Activated naive CD4-positive, alpha-beta T cell treated with anti-CD3 and anti-CD28 coated beads, Interleukin-2, amount 50 U/mL, for 72 hours (primary cell): ENCODE measurements at places on chromosomes 11 and 22.

DNA sequence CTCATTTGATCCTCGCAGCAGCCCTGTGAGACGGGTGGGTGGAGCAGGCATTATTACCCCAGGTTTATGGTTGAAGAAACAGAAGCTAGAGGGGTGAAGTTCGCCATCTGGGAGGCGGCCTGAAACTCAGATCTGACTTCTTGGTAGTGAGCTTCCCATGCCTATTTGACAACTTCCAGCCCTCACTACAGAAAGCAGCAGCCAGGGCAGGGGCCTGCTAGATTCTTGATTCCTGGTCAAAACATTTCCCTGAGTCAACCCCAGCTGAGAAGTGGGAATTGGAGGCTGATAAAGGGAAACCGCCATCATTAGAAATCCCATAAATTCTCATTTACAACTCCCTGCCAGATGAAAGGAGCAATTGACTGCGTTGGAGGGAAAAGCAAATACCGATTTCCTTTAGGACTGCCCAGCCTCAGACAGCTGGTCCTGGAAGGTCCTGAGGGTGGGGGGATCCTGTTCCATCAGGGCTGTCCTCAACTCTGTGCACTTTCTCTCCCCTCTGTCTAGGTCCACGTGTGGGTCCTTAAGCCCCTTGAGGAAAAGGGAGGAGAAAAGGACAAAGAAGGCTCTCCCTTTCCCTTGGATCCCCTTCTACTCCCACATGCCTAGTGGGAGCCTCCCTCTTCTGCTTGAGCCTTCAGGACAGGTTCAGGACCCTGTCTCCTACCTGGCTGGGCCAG, 10.2 kb upstream of the NECTIN1 start:
- no peak for DNase-seq

DNA sequence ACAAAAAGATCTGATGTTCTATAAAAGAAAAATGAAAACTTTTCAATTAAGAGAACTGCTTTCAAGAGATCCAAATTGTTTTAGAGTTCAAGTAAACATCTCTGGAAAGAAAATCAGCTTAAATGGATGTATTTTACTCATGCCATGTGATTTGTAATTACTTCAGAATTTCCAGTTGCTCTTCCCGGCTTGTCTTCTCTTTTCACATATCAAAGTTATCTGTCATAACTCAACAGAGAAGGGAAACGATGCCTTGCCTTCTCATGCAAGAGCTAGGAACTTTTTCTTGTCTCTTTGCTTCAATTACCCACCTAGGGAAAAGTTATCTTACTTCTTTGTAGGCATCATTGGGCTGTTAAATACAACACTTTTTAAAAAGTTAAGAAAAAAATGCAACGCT, 255.2 kb upstream of the POU2AF2 start:
- no peak for DNase-seq

- no peak for DNase-seq
These were observed 225.0 kb downstream of the BLID start for GRCh38 chr11:121890946-121891515.

DNA sequence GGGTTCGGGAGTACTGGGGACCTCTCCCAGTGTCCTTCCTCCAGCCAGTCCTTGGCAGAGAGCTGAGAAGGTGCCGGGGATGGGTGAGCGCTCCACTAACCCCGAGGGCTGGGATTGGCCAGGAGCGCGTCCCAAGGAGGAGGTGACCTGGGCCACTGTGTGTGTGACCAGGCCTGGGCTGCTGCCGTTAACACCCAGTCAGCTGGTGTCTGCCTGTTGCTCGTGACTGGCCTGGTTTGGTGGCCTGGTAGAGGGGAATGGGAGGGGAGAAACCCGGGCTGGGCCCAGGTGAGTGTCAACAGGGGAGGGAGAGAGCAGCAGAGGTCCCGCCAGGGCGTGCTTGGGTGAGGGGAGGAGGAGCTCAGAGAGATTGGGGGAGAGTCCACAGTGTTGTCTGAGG, 29.9 kb upstream of the GRAMD4 start:
- no peak for DNase-seq

- DNase-seq: no peak
These were observed 66.6 kb upstream of the TP53I11 start for GRCh38 chr11:45017329-45017728.
